Left forelimb (tissue), 1 donor: ENCODE measurements at places on chromosomes 12 and 14.

DNA sequence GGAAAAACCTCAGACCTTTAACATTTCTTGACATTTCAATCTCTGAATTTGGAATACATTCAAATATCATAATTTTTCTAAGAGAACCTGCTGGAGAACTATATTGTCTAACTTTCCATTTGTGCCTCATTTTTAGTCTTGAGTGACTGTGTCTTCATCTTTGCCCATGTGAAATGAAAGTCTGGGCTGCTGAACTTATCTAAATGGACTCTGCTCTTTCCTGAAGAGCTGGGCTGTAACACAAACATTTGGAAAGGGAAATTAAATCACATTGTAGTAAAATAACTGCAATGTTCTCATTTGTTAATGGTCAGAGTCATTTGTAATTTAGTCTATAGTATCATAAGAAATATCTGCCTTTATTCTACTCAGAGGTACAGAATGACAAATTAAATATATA is 373.1 kb downstream of the LRIG3 start:
- DNase-seq, result no peak

DNA sequence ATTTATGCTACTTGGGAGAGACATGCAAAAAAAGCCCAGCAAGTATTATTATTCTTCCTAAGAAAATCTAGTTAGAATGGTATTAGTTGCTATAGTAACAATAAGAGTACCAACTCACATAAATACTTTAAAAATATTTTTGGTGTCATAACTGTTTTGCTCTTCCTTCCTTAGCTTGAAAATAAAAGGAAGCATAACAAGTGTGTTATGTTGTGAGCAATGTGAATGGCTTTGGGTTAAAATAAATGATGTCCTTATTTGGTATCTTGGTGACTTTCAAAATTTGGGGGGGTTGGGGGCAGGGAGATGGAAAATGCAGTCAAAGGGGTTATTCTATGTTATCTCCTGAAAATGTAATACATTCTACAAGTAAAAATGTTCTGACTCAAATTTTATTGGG is 91.0 kb downstream of the ELK3 start:
- no peak for DNase-seq

DNA sequence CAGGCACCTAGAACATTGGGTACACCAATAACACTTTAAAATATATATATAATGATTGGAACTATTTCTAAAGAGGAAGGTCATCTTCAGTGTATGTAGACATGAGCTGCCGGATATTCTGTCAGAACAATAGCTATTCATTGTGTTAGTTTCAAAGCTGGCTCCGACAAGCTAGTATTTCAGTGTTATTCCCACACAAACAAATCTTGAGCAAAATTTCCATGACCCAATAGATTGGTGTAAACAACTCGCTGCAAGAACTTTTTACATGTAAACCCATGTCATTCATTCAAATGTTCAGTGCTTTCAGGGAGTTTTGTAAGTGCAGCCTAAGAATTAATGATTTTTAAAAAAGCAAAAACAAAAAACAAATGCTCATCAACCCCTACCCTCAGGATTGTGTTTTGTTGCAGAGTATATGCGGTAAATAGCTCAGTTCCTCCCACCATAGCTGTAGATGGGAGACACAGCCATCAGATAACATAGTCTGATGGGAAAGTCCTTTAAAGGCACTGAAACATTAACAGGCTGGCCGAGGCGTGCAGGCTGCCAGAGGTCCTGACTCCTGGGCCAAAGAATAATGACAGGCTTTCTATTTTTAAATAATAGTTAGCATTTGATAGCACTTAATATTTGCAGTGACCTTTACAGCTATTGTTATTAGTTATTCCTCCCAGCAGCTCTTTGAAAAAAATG is 150.3 kb upstream of the ARHGAP5 start:
- DNase-seq, result no peak

DNA sequence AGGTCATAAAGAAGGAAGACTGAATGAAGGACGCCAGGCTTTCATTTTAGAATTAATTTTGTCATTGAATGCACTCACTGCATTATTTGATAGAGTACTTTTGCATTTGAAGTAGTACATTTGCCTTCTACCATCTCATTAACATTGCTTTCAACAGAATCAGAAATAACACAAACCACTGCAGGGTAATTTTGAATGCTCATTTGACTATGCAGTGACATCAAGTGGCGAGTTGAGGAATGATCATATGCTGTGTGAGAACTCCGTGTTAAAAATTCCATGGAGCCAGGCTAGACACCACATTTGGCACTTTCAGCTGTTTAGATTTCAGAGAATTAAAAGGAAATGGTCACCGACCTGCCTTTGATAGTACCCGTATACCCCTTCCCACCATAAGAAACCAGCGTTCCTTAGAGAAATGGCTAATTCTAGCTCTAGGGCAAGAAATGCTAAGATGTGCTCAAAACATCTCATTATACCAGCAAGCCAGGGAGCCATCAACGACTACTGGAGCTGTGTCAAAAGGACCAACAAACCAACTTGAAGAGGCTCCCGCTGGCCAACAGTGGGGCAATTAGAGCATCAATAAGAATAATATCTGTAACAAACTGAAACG is 16.5 kb downstream of the HEBP1 start:
- no peak for DNase-seq

GRCh38 chr14:30988509-30988908 is 36.9 kb upstream of the AP4S1 start:
- no peak for DNase-seq
